NCI-H1417 treated with DMSO at 0.1 percent for 48 hours (cell line): ENCODE measurements at places on chromosomes 2 and 18.

DNA sequence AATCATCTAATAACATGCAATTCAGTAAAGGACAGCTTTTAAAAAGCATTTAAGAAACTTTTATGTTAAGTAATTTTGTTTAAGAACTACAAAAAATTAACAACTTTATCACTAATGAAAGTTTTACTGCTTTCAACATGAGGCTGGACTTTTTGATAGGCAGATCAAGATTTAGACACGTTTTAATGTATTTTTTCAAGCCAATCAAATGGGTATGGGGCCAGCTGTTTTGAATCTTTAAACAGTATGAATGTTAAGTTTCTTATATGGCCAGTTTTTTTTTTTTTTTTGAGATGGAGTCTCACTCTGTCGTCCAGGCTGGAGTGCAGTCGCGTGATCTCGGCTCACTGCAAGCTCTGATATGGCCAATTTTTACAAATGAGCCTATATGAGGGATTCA, 73.1 kb downstream of the ST6GAL2 start:
- no peak for DNase-seq

GRCh38 chr2:1995081-1995480, 250.8 kb upstream of the PXDN start:
- no peak for DNase-seq

- no peak for DNase-seq
Observed at GRCh38 chr2:218193701-218194100, 23.3 kb upstream of the ARPC2 start.

DNA sequence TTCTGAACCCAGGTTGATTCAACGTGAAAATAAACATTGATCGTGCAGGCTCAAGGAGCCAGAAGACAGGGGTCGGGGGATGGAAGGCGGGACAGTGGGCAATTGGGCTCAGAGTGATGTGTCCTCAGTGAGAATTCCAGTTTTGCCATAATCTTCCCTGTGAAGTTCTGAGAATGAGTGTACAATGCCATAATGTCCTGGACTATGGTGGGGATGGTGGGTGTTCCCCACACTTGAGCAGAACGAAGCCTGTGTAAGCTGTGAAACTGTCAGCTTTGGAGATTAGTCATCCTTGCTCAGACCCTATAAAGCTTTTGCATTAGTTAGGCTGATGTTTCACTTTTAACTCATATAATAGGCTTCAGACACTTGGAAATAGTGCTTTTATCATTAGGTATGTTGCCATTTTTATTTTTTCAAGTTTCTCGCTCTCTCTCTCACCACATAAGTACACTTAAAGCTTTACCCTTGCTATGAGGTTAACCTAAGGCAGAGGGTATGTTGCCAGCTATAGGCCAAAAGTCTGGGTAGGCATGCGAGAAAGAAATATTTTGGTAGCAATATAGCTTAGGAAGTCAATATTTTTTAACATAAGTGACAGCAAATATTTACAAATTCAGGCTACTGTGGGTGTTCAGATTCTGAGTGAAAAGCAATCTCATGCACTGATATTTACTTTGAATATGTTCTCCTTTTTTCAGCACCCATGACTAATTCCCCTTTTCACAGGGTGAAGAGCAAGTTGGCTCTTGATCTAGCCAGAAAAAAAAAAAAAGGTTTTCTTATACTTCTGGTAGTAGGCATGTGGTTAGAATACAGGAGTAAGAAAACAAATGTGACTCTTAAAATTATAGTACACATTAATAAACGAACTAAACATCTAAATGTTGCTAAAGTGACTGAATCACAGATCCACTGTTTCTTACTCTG, 47.2 kb downstream of the CDC42EP3 start:
- DNase-seq: no peak

DNA sequence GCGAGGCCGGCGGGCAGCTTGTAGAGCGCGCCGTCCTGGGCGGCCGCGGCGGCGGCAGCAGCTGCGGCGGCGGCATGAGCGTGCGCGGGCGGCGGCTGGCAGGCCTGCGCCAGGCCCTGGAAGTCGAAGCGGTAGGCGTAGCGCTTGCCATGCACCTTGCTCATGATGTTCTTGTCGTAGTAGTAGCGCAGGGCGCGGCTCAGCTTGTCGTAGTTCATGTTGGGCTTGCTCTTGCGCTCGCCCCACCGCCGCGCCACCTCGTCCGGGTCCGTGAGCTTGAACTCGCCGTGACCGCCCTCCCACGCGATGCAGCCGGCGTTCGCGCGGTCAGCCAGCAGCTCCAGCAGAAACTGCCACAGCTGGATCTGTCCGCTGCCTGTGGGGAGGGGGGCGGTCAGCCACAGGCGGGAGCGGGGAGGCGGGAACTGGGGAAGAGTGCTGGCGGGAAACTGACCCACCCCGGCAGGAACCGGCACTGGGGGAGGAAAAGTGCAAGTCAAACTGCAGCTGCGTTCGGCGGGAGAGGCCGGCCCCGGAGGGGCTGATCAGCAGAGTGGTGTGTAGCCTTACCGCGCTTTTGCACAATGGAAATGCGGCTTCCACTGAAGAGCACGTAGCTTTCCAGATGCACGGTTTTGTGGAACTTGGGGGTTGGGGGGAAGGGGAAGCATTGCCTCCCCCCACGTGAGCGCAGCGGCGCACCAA, 3.0 kb downstream of the FEV start:
- DNase-seq: no peak

DNA sequence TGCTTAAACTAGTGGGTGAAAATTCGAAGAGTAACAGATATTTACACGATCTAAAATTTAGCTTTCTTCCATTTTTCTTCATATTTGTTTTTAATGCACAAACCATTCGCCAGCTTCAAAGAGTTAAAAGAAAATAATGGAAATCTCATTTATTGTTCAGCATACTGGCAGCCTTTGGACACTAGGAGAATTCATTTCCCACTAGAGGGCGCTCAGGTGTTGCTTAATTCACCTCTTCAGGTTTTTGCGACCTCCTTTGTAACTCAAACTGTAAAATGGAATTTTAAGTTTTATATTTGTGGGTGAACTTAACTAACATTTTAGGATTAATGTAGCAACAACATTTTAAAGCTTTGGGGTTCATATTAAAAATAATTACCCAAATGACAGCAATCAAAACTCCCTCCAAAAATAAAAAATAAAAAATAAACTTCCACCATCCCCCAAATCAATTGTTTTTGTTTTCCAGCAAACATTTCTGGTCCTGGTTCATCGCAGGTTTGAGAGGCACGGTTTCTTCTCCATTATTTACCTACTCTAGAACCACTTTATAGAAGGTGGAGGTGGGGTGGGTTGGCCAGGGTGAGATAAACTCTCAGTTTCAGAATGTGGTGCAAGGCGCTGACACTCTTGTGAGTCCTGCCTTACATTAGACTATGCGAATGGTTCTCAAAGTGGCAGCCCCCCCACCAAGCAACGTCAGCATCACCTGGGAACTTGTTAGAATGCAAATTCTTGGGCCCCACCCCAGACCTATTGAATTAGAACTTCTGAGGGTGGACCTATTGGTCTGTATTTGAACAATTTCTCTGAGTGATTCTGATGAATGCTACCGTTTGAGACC, 24.7 kb upstream of the PNPT1 start:
- peak; percentile 78 for DNase-seq

GRCh38 chr2:104774631-104775030, 79.3 kb upstream of the POU3F3 start:
- DNase-seq: no peak

GRCh38 chr2:6893876-6894482, 16.4 kb downstream of the RSAD2 start:
- DNase-seq: no peak

DNA sequence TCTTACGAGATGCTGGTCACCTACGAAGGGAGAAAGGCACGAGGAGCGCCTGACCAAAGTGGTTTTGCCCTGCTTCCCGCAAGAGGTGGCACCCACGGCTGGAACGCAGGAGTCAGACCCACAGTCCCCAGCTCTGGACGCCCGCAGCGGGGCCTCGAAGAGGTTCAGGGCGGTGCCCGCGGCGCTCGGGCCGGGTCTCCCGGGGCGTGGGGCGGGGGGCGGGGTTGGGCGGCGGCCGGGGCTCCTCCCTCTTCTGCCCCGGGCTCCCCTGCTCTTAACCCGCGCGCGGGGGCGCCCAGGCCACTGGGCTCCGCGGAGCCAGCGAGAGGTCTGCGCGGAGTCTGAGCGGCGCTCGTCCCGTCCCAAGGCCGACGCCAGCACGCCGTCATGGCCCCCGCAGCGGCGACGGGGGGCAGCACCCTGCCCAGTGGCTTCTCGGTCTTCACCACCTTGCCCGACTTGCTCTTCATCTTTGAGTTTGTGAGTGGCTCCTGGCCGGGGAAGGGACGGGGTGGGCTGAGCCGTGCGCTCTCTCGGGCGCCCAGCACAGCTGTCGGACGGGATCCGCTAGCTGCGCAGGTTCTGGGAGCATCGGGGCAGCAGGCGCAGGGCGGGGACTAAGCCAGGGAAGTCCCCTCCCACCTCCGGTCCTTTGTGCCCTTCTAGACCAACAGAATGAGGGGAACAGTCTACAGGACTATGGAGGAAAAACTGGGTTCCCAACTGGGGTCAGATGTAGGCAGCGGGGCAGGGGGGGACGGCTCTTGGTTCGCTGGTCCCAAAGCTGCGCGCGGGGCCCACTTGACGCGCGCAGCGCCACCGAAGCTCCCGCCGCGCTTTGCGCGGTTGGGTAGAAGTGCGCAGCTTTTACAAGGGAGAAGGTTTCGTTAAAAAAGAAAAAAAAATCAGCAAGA, at the start of gene MAL:
TSS of gene MAL (plus strand) at position 303 of the 914 bp plus-strand sequence. CDS start at position 388, 85 bp downstream.
- DNase-seq: no peak

DNA sequence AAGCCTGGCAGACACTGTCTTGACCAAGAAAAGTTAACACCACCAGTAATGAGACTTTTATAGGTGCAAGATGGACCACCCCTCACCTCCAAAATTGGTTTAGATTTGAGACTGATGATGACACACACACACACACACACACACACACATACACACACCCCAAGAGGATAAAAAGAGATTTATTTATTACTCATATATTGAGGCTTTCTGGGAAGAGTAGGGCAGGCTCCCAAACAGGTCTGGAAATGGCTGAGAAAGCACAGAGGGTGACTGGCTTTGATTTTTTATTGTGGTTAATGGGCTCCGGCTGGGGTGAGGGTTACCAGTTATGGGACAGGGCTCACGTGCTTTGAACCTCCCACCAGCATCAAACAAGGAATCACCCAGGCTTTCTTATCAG, 54.2 kb upstream of the ADAM23 start:
- DNase-seq: no peak

- no peak for DNase-seq
Observed at GRCh38 chr2:217785544-217786045, 217.2 kb downstream of the TNS1 start.

GRCh38 chr18:7950380-7951136, 383.4 kb downstream of the PTPRM start:
- DNase-seq: no peak
